ENCODE measurements at places on chromosomes 6 and 20.

GRCh38 chr20:50426866-50427718 lies 83.1 kb upstream of the PTPN1 start:
- DNase-seq: no peak

GRCh38 chr6:143478479-143479062 lies 28.0 kb downstream of the PEX3 start:
- DNase-seq: no peak

DNA sequence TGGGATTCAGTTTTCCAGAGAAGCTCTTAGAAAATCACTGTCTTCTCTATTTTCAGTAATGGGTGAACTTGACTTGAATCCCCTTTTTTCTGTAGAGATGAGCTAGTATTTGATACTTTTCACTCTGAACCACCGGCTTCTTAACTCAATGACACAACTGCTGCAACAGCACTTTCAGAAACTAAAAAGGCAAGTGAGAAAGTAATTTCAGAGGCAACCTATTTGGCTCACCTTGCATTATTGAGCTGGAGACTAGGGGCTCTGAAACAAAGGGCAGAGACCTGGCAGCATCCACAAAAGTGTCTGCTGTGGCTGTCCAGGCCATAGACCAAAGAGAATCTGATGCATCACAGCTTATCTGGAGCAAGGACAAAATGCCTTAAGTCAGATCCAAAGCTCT lies 289.8 kb upstream of the IRAK1BP1 start:
- DNase-seq: no peak

GRCh38 chr6:44285552-44286284 lies 15.5 kb downstream of the TMEM151B start:
- DNase-seq: no peak

GRCh38 chr6:5865506-5866031 lies 141.2 kb downstream of the NRN1 start:
- DNase-seq: no peak

DNA sequence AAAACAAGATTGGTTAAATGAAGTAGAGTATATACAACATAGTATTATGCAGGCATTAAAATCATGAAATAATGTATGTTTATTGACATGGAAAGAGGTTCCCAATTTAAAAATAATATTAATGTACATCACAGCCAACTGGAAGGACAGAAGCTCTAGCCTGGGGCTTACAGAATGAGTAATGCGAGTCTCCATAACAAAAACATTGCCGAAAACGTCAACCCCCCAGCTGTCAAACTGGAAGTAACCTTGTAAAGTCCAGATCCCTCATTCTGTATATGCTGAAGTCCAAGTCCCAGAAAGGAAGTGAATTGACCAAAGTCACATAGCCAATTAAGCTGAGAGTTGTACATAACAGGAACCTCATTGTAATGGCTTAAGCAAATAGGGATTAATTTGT lies 128.7 kb upstream of the ECI2 start:
- no peak for DNase-seq

GRCh38 chr20:42082611-42083010 lies 464.4 kb upstream of the CHD6 start:
- DNase-seq: no peak

- DNase-seq: no peak
These were observed 82.5 kb downstream of the CD83 start for GRCh38 chr6:14200047-14200446.

DNA sequence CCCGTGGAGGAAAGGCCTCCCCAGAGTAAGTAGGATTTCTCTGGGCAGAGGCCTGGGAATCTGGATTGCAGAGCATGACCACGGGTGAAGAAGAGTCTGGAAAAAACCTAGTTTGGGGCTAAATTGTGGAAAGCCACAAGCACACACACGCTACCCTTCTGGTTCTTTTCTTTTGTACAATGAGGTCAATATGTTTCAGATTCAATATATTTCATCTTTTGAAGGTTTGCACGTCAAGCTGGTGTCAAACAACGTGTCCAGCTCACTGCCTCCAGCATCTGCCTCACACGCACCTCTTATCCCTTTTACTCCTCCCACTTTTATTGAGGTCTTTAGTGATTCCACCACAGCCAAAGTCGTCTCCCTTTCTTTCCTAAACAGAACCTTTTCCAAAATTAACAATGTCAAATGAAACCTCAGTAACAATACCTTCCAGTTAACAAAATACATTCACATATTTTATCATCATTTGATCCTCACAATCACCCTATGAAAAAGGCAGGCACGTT lies 773 bp upstream of the EPB41L2 start:
- DNase-seq: no peak

DNA sequence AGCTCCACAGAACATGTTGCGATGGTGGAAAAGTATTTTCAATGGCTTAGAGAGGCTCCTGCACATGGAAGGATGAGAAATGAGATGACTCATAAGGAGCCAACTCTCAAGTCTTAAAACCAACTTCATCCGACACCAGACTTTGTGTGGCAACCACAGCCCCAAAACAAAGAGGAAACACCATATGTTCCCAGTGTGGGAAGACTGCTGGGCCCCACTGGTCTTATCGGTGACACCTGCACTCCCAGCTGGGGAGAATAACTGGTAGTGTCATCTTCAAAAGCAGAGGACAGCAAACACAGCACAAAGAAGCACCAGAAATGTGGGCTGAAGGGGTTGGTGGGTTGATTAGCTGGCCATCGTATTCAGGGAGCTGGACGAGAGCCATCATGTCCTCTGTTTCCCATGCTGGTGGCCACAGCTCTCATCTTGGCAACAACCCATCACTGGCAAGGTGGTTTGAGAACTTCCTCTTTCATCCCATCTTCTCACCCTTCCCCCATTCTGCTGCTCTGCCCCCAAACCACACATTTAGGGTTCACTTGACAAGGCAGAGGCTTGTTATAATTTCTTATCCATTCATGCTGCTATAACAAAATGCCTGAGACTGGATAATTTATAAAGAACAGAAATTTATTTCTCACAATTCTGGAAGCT lies 46.0 kb upstream of the TASP1 start:
- no peak for DNase-seq

DNA sequence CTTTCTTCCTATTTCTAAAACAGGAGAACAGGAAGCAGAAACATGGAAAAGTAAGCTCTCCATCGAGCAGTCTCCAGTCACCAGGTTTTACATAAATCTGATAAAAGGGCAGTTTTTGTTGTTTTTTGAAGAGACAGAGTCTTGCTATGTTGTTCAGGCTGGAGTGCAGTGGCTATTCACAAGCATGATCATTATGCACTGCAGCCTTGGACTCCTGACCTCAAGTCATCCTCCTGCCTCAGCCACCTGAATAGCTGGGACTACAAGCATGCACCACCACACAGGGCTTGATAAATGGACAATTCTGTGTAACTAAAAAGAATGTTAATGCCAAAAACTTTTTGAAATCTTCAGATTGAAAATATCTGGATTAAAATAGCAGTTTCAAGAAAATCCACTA lies 23.8 kb downstream of the SAMHD1 start:
- DNase-seq: no peak

DNA sequence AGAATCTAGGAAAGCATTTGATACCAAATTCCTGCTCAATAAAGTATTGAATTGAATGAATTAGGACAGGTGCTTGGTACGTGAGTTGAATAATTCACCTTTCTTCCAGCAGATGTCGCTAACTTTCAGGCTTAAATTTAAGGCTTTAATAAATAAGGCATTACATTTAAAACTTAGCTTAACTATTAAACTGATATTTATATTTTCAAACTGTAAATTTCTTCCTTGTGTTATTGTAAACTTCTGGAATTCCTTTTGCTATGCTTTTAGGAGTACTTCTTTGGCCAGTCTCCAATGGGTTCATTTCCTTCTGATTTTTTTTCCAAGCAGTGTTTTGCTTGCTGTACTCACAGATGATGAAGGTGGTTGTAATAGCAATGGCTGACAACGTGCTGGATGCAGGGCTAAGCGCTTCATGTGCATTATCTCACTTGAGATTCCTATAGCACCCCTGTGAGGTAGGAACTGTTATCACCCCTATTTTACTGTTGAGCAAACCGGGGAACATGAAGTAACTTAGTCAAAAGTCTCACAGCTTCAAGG lies 71.3 kb upstream of the SLC2A12 start:
- DNase-seq: peak; percentile 62

- no peak for DNase-seq
These were observed 646.0 kb upstream of the MARCKS start for GRCh38 chr6:113211170-113211569.

DNA sequence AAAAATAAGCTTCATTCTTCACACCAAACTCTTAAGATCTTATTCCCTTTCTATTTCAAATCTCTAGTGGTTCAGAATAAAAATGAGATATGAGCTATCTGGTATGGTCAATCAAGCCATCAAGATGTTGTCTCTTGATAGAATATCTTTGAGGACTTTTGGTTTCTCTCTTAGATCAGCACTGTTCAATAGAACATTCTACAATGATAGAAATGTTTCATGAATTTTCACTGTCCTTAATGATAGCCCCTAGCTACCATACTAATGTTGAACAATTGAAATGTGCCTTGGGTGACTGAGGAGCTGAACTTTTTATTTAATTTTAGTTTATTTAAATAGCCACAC lies 24.1 kb upstream of the HINT3 start:
- no peak for DNase-seq

GRCh38 chr6:49550492-49551077 lies at the start of gene C6orf141:
C6orf141 (plus strand) TSS chr6:49550668; CDS start chr6:49550793, 125 bp downstream.
- DNase-seq: no peak

DNA sequence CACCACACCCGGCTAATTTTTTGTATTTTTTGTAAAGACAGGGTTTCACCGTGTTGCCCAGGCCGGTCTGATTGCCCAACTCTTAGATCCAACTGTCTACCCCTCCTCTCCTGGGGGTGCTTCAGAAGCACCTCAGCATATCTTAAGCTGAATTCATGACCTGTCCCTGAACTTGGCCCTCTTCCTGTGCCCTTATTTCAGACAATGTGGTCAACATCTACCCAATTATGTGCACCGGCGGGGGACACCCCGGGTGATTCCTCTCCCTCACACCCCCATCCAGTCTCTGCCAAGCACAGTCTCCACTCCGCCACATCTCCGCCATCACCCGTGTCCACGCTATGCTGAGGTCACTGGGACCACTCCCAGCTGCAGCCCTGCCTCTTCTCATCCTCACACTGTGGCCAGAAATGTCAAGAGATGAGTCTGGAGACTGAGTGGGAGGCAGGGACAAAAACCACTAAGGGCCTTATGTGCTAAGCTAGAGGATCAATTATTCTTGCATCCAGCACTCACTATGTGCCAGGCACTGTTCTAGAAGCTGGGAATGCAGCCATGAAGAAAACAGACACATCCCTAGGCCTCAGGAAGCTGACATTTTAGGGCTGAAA lies 111.9 kb downstream of the ARMC2 start:
- DNase-seq: no peak

DNA sequence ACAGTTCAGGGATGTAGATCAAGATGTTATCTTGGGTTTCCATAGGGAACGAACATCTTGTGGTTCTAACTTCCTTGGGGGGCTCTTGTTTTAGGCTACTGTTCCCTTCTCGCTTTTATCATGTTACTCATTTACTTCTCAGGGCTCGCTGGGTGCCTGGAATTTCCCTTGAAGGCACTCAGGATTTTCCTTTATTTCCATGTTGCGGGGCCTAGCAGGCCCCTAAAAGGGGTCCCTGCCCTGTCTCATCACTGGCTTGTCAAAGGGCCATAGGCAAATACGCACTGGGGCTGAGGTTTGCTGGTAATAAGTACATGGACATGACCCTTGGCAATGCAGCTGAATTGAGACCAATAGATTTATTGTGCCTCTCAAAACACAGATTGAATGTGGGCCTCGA lies 262.3 kb downstream of the CDH4 start:
- no peak for DNase-seq

DNA sequence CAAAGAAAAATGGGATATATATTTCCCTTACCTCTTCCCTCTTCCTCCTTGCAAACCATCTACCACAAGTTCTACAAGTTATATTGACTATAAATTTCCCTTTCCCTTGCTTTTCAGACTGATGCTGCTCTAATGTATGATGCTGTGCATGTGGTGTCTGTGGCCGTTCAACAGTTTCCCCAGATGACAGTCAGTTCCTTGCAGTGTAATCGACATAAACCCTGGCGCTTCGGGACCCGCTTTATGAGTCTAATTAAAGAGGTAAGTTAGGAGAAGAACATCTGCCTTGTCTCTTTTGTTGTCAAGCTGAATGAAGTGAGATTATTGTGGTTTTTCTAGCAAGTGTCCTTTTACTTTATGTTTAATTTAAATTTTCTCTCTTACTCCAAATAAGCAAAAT lies 406.0 kb downstream of the GRIK2 start:
- no peak for DNase-seq

- no peak for DNase-seq
These were observed 257.6 kb downstream of the LAMA2 start for GRCh38 chr6:129140526-129140925.

DNA sequence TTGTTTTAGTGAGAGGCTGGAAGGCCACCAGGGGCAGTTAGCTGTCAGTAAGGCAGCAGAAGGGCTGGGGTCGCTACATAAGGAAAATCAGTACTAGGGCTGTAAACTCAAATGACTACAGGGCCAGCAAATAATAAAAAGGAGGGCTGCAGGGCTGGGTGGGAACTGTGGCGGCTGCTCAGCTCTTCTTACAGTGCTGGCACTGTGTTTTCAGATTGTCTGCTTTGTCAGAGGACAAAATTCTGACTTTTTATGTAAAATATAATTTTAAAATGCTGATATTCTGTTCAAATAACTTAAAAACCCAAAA lies 23.2 kb downstream of the HLA-A start:
- DNase-seq: no peak

DNA sequence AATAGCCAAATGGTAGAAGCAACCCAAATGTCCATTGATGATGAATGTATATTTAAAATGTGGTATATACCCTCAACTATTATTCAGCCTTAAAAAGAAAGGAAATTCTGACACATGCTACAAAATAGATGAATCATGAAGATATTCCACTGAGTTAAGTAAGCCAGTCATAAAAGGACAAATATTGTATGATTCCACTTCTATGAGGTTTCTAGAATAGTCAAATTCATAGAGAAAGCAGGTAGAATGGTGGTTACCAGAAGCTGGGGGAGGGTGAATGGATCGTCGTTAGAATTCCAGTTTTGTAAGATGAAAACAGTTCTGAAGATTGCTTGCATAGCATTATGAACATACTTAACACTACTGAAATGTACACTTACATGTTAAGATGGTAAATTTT lies 214.3 kb upstream of the MYLIP start:
- no peak for DNase-seq

- DNase-seq: no peak
These were observed 416.4 kb downstream of the EPM2A start for GRCh38 chr6:145318952-145319351.

- DNase-seq: no peak
These were observed 481.5 kb upstream of the HSF2 start for GRCh38 chr6:121917834-121918559.

- DNase-seq: no peak
These were observed 514 bp upstream of the TSHZ2 start for GRCh38 chr20:52971498-52972189.

- DNase-seq: no peak
These were observed 982 bp downstream of the DNAJC5 start for GRCh38 chr20:63895952-63896263.

Data from NCI-H1694 treated with DMSO at 0.1 percent for 48 hours (cell line).